Kasumi-1 (cell line): ENCODE measurements at places on chromosomes 4 and X.
A peak's percentile ranks its signal among the peaks of the same experiment; 100 is the strongest.

DNA sequence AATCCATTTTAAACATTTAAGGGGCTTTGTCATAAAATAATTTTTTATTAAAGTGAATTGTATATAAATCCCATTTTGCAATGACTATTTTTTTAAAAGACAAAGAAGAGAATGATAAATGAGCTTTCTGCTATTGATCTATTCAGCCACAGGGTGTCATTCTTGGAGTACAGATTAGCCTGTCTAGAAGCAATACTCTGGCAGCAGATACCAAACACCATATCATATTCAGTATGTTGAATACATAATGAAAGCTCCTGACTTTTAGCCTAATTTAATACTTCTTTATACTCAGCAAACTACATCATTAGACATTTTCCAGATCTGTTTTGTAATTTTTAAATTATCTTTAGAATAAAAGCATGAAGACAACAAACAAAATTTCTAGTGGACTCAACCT, 496.3 kb downstream of the PDGFC start:
- peak; percentile 83 for DNase-seq

- no peak for DNase-seq
Observed at GRCh38 chr4:168019921-168020320, 72.4 kb upstream of the ANXA10 start.

DNA sequence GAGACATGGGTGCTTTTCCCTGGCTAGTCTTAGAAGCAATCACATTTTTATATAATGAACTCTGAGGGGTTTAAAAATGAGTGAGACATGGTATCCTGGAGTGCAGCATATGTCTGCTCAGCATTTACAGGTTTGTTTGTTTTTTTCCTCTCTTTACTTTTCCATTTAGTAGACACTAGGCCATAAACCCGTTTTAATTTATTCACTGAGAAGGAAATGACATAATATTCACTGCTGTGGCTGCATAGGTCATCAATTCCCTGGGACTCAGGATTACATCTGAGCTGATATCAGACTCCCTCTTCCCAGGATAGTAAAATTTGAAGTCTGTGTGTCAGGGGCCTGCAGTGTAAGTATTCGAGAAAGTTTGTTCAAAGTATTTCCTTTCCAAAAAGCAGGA, 178.9 kb upstream of the SPRY1 start:
- no peak for DNase-seq

DNA sequence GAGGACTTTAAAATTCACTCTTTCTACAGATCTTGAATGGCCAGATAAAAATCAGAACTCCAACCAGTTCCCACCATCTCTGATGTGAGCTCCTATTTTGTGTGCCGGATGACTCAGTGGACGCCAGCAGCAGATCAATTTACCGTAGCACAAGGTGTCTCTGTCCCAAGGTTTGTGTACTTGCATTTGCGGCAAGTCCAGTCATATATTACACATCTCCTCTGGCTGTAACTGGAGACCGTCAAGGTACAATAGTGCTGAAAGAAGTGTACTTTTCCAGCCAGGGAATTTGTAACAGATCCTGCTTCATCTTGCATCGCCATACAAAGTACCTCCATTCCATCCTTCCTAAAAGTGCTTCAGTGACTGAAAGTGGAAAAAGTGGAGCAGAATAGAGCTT, 108.2 kb upstream of the SORBS2 start:
- DNase-seq = no peak

GRCh38 chrX:115427861-115428410, 133.0 kb upstream of the PLS3 start:
- no peak for DNase-seq

- no peak for DNase-seq
Observed at GRCh38 chrX:38919202-38919601, 117.9 kb downstream of the MID1IP1 start.

- DNase-seq = peak; percentile 13
Observed at GRCh38 chr4:76306882-76307659, 538 bp downstream of the STBD1 start.

DNA sequence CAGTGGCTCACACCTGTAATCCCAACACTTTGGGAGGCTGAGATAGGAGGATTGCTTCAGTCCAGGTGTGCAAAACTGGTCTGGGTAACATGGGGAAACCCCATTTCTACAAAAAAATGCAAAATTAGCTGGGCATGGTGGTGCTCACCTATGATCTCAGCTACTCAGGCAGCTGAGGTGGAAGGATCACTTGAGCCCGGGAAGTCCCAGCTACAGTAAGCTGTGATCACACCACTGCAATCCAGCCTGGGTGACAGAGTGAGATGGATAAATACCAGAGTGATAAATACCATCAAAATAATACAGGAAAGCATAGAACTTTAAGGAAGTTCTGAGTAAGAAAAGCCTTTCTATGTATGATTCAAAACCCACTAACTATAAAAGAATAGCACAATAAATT, 52.8 kb downstream of the LRBA start:
- no peak for DNase-seq

DNA sequence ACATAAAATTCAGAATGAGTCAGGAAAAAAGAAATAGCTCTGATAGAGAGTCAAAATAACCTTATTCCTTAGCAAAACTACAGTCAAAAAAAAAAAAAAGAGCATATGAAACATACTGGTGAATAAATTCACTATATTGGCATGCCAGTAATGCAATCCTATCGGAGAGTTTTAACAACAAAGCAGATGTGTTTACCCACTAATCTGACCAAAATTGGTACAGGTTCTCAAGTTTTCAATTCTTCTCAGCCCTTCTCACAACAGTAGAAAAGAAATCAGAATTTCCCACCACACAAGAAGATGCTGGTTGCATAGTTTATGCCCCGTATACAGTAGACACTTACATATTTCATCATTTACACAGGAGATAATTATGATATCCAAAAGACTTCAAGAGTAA, 59.4 kb downstream of the LCORL start:
- DNase-seq = no peak

GRCh38 chr4:133270021-133270570, 121.0 kb downstream of the PCDH10 start:
- no peak for DNase-seq

DNA sequence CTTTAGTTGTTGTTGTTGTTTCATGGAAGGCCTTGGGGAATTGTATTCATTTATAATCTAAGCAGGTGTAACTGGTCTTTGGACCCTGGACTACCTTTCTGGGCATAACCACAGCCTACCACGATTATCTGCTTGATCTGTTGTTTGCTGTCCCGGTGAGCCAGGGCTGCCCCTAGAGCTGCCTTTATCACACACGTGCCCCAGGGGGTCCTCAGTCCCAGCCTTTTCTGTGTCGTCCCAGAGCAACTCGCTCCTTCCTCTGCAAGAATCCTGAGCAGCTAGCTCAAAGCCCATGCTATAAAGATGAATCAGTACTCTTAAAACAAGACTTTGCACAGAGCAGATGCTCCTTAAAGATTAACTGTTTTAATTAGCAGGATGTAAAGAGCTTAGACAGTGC, 273.2 kb downstream of the EVC2 start:
- no peak for DNase-seq

GRCh38 chrX:15349046-15349445, 13.7 kb upstream of the PIGA start:
- peak; percentile 61 for DNase-seq
